ENCODE measurements at places on chromosomes 5 and 9.

- no peak for DNase-seq
Observed at GRCh38 chr5:95220381-95220780, 64.5 kb downstream of the MCTP1 start.

- DNase-seq: no peak
Observed at GRCh38 chr9:98339987-98340800, 84.7 kb upstream of the TBC1D2 start.

GRCh38 chr5:168528521-168529373, at the start of gene FBLL1:
Gene FBLL1, plus strand, starts transcription at chr5:168529305. Its CDS starts 200 bp downstream, at chr5:168529505.
- DNase-seq: peak; percentile 46

DNA sequence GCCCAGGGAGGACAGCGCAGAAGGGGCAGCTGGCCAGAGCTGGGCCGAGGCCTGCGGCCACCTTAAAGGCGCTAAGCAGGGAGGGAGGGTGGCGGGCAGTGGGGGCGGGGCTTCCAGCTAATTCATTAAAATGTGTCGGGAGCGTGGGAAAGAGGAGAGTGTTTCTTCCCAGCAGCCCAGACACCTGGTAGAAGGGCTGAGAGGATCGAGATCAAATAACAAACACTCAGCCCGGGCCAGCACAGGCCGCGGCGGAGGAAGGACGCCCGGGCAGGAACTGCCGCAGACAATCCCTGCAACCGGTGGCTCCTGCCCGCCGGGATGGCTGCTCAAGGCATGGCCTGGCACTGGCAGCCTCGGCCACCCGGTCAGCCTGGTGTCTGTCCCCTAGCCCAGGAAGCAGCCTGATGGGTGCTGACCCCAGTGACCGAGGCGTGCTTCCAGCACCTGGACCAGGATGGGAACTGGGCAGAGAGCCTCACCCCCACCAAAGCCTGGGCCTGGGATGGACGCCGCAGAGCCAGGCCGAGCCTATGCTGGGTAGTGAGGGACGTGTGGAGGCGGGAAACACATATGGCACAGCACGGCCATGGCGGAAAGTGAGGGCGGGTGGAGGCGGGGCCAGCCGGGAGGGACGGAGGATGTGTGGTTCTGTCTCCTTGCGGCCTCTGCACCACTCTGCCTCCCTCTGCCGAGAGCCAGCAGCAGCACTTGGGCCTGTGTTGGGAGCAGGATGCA, 3.2 kb upstream of the NRARP start:
- DNase-seq: peak; percentile 87

DNA sequence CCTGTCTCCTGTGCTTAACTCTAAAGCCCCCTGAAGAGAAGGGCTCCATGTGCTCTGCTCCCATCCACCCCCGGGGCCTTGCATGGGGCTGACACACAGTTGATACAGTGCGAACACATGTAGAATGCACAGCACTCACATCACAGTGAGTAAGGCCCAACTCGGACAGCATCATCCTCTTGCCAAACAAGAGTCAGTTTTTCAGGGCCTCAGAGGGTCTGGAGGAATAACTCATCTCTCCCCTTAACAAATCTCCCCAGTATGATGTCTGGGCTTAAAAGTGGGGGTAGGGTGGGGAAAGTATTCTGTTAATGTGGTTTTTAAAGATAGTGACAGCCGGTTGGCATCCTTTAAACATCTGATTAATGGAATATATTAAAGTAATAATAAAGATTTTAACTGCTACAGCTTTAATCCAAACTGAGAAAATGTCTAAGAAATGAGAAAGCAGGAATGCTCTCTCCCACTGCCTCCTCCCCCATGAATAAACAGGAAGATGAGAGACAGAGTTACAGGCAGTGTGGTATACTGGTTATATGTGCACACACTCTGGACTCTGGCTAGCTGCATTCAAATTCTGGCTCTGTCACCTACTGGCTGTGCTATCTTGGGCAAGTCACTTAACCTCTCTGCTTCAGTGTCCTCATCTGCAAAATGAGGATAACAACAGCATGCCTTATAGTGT, 22.5 kb downstream of the APBA1 start:
- DNase-seq: no peak

DNA sequence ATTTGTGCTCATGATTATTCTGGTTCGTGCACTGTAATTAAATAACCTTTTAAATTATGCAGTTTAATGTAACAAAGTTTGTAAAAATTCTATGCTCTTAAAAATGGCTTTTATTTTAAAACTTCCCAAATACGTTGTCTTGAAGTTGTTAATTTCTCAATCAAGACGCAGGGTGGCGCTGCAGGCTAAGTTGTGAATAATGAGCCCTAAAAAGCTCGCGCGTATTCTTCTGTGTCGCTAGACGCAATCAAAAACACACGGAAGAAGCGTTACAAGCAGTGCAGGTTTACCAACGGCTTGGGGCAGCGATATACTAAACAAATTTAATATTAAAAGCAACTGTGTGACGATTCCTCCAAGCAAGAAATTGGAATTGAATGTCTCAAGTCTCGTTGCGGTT, at the start of gene PCDHB4:
TSS of gene PCDHB4 (plus strand) at position 256 of the 400 bp plus-strand sequence. CDS start 181 bp downstream, outside the sequence.
- peak; percentile 26 for DNase-seq

- no peak for DNase-seq
Observed at GRCh38 chr9:34405719-34406118, 29.0 kb upstream of the MYORG start.

DNA sequence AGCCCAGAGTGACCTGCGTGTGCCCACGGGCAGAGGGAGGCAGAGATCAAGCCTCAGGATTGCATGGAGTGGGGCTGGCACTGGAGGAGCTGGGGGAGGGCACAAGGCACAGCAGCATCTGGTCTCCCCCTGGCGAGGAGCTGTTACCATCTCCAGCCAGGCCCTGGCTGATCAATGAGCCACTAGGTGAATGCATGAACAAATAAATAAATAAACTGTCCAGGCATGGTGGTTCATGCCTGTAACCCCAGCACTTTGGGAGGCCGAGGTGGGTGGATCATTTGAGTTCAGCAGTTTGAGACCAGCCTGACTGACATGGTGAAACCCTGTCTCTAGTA, 14.3 kb upstream of the PSMB7 start:
- DNase-seq: no peak

- no peak for DNase-seq
Observed at GRCh38 chr9:97437051-97437600, 25.2 kb downstream of the TDRD7 start.

DNA sequence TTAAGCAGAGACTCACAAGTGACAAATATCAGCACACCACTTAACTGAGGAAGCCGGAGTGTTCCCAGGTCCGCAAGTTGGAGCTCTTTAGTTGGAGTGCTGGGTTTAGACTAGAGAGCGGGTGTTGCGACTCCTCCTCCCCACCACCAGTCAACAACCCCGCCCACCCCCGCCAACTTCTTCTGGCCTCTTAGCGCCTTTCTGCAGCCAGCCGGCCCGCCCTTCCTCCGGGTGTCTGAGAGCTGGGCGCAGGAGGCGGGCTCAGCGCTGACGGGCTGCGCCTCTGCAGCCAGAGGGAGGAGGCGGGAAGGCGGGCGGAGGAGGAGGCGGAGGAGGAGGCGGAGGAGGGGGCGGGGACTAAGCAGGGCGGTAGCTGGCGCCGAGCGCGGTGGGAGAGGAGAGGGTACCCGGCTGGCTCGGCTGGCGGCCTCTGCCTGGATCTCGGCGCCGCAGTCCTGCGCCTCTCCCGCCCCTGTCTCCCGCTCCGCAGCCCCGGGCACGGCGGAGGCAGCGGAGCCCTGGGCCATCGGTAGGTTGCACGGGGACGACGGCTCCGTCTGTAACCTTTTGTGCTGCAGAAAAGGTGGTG, at the start of gene MACIR:
TSS of gene MACIR (plus strand) at position 396 of the 589 bp plus-strand sequence. CDS start 17,157 bp downstream, outside the sequence.
- peak; percentile 96 for DNase-seq

- no peak for DNase-seq
Observed at GRCh38 chr9:20664501-20664900, 19.6 kb upstream of the FOCAD start.

GRCh38 chr9:134227451-134228411, 63.4 kb upstream of the RNU6ATAC start:
- no peak for DNase-seq

DNA sequence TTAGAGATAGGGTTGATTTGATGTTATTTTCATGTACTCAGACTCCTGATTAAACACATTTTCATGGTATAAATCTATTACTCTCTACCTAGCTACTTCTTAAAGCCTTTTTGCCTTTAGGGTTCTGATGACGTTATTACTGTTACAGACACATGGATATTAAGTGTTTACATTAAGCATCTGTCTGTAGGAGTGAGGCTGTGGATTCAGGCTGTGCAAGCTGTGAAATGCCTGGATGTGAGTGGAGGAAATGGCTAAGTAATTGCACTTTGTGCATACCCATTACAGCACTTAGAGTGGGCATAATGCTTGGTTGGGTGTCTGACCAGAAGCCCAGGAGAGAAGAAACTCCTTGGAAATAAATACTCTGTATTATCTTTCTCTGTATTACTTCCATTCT, 186.8 kb downstream of the SNX18 start:
- no peak for DNase-seq

DNA sequence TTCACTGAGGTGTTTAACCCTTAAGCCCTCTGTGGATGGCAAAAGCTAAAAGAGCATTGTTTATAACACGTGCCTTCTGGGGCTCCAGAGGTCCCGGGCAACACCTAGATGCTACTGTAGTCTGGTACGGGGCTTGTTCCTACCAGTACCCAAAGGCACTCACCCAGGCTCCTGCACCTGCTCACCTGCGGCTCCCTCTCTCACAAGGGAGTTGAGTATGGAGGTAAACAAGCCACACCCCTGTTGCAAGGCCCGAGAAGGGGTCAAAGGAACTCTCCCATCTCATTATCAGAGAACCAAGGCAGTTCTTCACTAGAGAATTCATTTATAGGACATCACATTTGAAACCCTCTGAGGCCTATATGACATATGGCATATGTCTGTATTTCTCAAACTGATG, 53.4 kb upstream of the IL6ST start:
- no peak for DNase-seq
